ENCODE measurements at places on chromosomes 6 and 20.

DNA sequence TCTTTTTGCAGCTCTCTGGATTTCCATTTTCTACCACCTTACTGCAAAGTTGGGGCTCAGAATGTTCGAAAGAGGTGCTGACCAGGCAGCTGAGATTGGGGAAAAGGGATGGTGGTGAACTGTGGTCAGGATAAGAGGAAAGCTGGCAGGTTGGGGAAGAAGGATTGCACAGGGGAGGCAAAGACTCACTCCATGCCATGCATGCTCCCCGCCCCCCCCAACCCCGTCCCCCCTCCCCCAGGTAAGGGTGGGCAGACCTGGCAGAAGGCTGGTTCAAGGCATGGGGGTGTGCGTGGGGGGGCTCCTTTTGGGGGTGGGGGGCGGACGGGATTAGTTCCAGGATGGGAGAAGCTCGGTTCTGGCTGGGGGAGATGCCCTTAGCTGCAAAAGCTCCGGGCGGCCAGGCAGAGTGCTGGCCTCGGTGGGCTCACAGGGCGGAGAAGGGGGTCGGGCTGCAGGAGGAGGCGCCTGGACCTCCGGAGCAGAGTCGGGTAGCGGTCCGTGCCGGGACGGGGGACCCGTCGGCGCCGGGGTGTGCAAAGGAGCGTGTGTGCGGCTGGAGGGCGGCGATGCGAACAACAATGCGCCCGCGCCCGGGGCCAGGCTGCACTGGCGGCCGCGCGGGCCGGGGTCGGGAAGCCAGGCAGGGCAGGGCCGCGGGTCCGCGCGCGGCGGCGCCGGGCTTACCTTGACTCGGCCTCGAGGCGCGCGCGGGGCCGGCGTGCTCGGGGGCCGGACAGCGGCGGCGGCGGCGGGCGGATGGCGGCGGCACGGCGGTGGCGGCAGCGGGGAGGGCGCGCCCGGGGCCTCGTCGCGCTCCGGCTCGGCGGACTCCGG lies 880 bp downstream of the ADNP start:
- DNase-seq: no peak

- no peak for DNase-seq
These were observed 39.0 kb upstream of the ASXL1 start for GRCh38 chr20:32319100-32319499.

DNA sequence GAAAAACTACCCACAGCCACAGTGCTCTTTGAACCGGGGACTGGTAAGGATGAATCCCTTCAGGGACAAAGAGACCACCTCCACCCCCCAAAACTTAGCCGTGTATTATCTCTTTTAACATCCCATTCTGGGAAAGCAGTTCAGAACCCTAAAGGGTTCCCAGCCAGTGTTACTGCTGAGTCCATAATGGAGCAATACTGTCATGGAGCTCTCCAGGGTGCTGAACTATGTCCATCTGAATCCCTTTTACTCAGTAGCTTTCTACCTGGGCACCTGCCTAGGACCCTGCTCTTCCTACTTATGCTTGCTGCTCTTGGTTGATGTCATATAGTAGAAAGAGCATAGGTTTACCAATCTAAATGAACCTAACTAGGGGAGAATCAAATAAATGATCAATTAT lies 22.3 kb upstream of the SAYSD1 start:
- no peak for DNase-seq

GRCh38 chr6:162940426-162940825 lies 212.7 kb downstream of the PACRG start:
- no peak for DNase-seq

DNA sequence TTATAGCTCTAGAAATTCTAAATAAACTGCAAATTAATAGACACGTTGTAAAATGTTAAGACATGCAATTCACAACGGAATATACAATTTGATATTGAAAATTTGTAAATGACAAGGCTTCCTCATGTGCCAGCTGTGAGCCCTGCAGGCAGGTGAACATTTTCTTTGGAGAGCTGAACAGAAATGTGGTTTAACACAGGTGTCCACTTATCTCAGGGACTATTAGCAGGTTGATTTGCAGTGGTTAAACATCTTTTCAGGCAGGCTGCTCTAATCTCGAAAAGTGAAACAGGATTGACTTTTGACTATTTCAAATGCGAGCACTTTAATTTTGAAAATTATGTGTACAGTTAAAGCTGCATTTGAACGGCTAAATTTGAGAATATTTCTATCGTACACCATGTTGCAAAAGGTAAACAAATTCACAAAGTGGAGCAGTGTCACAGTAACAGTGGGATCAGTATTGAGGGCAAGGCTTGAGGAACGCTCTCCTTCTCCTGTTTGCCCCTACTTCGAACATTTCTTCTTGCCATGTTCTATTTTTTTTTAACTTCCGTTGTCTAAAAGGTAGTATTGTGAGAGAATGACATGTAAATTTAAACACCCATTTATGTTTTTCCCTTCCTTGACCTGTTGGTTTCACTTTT lies 210.8 kb downstream of the CDKAL1 start:
- peak; percentile 60 for DNase-seq

Data from NCI-H1105 (cell line).